ENCODE measurements at places on chromosomes 1 and 21.
A peak's percentile ranks its signal among the peaks of the same experiment; 100 is the strongest.

DNA sequence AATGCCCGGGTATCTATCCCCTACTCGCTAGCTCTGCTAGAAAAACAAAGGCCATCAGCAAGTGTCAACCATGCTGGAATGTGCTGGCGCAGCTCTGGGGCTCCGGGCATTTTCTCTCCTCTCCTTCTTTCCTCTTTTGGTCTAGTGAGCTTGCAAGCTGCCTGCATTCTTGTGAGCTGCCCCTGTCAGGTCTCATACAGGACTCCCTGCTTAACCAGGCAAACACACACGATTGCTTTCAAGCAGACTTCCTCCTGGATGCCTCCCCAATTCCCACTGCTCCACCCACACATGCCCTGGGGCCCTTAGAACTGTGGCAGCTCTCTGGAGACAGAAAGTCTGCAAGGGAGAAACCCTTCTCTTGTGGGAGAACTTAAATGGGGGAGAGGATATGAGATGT lies 35.7 kb upstream of the SUCO start:
- no peak overlapping the region for H3K27ac ChIP-seq
- H3K27me3 ChIP-seq: no peaks in the 10 kb centered on the region
- no peak for DNase-seq
- H3K4me3 ChIP-seq: no peak overlapping the region
- no peaks in the 10 kb centered on the region for H3K36me3 ChIP-seq

GRCh38 chr1:45470306-45470798 lies 20.6 kb downstream of the TESK2 start:
- DNase-seq: no peak
- H3K4me3 ChIP-seq: no peak overlapping the region
- H3K27me3 ChIP-seq: no peaks in the 10 kb centered on the region
- H3K4me1 ChIP-seq: no peaks in the 10 kb centered on the region
- no peak overlapping the region for H3K27ac ChIP-seq

DNA sequence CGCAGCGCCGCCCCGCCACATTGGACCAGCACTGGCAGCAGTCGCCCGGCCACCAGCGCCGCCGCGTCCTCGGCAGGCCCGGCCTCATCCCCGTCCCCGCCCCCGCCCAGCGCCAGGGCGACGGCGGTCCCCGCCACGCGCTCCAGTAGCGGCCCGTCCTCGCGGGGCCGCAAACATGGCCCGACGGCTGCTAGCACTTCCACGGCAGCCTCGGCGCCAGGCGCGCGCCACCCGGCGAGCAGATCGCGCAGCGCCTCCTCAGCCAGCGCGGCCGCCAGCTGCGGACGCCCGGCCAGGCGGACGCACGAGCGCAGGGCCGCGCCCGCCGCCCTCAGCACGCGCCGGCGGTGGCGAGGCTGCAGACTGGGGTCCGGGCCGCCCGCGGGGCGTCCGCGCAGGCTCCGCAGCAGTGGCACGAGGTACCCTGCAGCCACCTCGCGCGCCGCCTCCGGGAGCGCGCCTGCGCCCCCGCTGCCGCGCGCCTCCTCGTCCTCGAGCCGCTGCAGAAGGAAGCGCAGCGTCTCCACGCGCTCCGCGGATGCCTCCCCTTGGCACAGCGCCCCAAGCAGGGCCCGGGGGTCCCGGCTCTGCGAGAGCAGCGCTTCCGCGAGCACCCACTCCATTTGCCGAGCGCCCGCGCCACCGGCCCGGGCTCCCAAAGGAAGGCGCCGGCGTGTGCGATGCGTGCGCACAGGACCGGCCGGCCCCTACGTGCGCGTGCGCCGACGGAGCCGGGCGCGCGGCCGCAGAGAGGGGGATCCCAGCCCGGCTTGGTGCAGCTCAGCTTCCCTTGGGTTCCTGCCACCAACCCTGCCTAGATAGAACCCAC lies at the start of gene TARBP1:
Gene TARBP1 (minus strand): TSS at position 699 of the 829 bp plus-strand sequence. CDS start 76 bp downstream, at position 623.
- DNase-seq: no peak
- H3K4me3 ChIP-seq: peak within 1 kb of the TSS; percentile 64
- H3K27me3 ChIP-seq: no peaks in the 10 kb centered on the region
- H3K36me3 ChIP-seq: no peaks in the 10 kb centered on the region
- peak within 1 kb of the TSS; percentile 79 for H3K27ac ChIP-seq
- peaks cover 8% of the 10 kb centered on the region for H3K4me1 ChIP-seq

- H3K36me3 ChIP-seq: no peaks in the 10 kb centered on the region
- no peaks in the 10 kb centered on the region for H3K4me1 ChIP-seq
- no peaks in the 10 kb centered on the region for H3K27me3 ChIP-seq
- H3K4me3 ChIP-seq: no peak within 1 kb of the TSS
These were observed at the start of gene LCE3A for GRCh38 chr1:152622803-152623202. LCE3A (minus strand) TSS chr1:152623103; CDS start chr1:152623103, 0 bp downstream.

GRCh38 chr1:68321084-68321685 lies 88.9 kb upstream of the WLS start:
- H3K4me1 ChIP-seq: peaks cover 5% of the 10 kb centered on the region
- no peak for DNase-seq
- no peaks in the 10 kb centered on the region for H3K27me3 ChIP-seq

- DNase-seq: no peak
- H3K4me3 ChIP-seq: no peak overlapping the region
- H3K4me1 ChIP-seq: no peaks in the 10 kb centered on the region
- H3K27me3 ChIP-seq: no peaks in the 10 kb centered on the region
- no peaks in the 10 kb centered on the region for H3K36me3 ChIP-seq
These were observed 259.4 kb downstream of the BACH1 start for GRCh38 chr21:29557931-29558725.

- no peaks in the 10 kb centered on the region for H3K27me3 ChIP-seq
- peaks cover 12% of the 10 kb centered on the region for H3K4me1 ChIP-seq
- H3K4me3 ChIP-seq: no peak overlapping the region
These were observed 183.7 kb upstream of the LMO4 start for GRCh38 chr1:87144981-87145380.

DNA sequence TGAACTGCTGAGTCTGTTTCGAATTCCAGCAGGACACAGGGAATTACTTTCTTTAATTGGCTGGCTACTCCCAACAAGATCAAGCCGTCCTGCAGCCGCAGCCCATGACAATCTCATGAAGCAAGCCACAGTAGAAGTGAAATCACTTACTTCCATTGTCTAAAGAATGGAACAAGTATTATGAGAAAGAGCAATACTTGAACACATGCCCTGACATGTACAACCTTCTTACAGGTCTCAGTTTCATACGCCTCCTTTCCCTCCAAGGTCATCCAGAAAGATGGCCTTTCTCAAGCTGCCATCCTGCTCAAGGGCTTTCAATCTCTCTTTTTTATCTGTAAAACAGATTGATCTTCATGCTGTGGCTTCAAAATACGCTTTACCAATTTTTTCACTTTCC lies 85.1 kb downstream of the PCSK9 start:
- H3K27ac ChIP-seq: no peak overlapping the region
- H3K27me3 ChIP-seq: no peaks in the 10 kb centered on the region
- no peak for DNase-seq
- no peaks in the 10 kb centered on the region for H3K36me3 ChIP-seq
- H3K4me1 ChIP-seq: no peaks in the 10 kb centered on the region

DNA sequence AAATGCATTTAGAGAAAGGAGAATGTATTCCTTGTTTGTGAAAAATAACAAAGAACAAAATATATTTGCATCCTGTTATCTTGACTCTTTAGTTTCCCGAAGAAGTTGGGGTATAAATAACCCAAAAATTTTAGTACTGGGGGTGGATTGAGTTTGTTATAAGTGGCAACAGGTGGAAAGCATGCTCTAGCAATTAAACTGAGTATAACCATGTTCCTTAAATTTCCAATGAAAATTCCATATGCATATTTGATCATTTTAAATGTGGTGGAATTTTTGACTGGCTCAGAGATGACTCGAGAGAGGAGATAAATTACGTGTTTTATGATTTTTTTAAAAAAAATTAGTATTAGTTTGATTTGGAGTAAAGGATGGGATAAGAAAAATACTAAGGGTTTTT lies 348.9 kb downstream of the TGFB2 start:
- peaks cover 9% of the 10 kb centered on the region for H3K4me1 ChIP-seq
- H3K27me3 ChIP-seq: no peaks in the 10 kb centered on the region
- H3K27ac ChIP-seq: no peak overlapping the region
- H3K36me3 ChIP-seq: no peaks in the 10 kb centered on the region
- no peak for DNase-seq

GRCh38 chr1:211613108-211613947 lies 34.4 kb upstream of the SLC30A1 start:
- peaks cover 22% of the 10 kb centered on the region for H3K4me1 ChIP-seq
- no peak overlapping the region for H3K4me3 ChIP-seq
- no peak overlapping the region for H3K27ac ChIP-seq

DNA sequence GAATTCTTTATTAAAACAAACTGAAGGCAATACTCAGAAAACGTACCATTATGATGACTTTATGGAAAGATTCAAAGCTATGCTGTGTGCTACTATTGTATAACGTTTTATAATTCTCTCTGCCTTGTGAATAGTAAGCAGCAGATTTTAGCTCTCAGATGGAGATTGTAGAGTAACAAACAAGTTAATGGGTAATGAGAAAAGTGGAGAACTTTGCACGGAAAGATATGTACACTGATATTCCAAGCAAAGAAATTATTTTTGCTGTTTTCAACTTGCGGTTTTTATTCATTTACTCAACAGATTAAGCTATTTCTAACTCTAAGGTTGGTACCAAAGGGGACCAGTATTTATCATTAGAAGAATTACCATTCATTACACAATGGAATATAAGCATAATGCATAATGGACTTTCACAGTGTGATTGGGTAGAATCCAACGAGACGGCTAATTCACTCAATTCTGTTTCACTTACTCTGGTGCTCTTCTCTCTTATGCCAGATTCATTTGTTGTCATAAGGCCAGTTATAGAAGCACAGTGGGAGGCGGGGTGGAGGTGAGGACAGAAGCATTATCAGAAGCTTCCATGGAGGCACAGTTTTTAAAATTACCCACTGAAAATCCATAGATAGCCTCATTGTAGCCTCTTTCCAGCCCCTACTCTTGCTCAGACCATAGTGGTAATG lies 38.6 kb downstream of the ATP1B1 start:
- DNase-seq: no peak
- H3K4me1 ChIP-seq: no peaks in the 10 kb centered on the region
- H3K27ac ChIP-seq: no peak overlapping the region
- H3K27me3 ChIP-seq: no peaks in the 10 kb centered on the region
- no peaks in the 10 kb centered on the region for H3K36me3 ChIP-seq

DNA sequence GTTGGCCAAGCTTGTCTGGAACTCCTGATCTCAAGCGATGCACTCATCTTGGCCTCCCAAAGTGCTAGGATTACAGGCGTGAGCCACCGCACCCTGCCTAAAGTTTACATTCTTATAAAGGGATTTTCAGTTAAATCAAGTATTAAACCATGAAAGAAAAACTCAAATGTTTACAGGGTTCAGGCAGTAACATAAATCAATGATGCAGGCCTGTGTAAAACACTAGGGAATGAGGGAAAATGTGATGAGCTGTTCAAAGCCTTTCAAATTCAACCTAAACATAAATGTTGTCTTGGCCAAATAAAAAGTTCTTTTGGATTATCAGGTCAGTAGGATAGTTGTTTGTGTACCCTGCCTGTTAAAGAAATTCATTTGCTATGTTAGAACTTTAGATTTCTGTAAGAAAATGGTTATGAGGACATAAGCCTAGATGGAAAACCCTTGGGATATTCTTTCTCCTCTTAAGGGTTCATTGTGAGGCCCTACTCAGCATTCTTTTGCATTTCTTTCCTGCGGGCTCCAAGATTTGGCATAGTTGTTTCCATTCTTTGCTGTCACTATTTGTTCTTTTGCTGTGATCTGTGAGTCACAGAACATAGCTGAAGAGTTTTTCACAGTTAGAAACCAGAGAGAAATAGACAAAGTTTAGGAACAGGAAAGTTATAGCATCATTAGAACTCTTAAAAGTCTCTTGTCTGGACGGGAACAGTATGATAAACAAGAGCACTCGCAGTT lies 8.9 kb upstream of the ZRANB2 start:
- H3K27me3 ChIP-seq: no peaks in the 10 kb centered on the region
- no peak overlapping the region for H3K27ac ChIP-seq
- no peaks in the 10 kb centered on the region for H3K4me1 ChIP-seq
- no peaks in the 10 kb centered on the region for H3K36me3 ChIP-seq

DNA sequence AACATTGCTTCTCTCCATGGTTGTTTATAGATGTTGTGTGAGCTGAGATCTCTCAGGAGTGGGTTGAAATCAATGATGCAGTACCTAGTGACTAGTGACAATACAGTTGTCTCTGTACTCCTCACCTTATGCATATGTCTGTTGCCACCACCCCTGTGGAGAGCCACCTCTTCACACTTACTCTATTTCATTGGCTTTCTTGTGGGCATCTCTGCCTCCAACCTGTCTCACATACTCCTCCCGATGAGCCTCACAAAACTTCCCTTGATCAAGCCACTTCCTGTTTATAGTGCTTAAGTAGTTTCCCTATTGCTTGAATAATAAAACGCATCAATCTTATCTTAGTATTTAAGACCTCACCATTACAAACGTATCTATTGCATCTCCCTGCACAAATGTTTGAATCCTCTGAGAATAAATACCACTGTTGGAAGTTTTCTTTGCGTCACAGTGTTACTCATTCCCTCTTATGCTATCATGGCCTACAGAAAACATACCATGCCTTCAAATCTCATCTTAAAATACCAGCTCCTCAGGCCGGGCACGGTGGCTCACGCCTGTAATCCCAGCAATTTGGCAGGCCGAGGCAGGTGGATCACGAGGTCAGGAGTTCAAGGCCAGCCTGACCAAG lies 54.7 kb upstream of the GREM2 start:
- H3K4me3 ChIP-seq: no peak overlapping the region
- no peak overlapping the region for H3K27ac ChIP-seq
- H3K27me3 ChIP-seq: no peaks in the 10 kb centered on the region
- no peaks in the 10 kb centered on the region for H3K4me1 ChIP-seq

- H3K36me3 ChIP-seq: no peaks in the 10 kb centered on the region
- no peaks in the 10 kb centered on the region for H3K27me3 ChIP-seq
These were observed 243.2 kb upstream of the RAB4A start for GRCh38 chr1:229027622-229028182.

DNA sequence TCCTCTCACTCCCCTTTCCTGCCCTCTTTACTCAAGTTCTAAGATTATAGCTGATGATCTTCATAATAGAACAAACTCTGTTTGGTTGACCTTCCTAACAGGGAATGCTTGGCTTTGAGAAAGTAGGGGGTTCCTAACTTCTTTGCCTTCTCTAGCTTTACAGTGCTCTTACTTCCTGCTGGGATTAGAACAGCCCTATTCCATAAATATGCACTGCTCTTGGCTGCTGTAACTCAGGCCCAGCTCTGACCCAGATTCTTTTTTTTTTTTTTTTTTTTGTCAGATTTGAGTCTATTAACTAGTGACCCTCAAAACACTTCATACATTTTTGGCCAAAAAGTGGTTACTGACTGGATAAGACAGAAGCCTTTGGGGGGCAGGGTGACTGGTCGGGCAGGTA lies 39.4 kb upstream of the PIGV start:
- no peaks in the 10 kb centered on the region for H3K27me3 ChIP-seq
- H3K4me3 ChIP-seq: no peak overlapping the region
- H3K4me1 ChIP-seq: peaks cover 68% of the 10 kb centered on the region
- peaks cover 19% of the 10 kb centered on the region for H3K36me3 ChIP-seq
- no peak overlapping the region for H3K27ac ChIP-seq

- H3K4me3 ChIP-seq: no peak overlapping the region
- H3K4me1 ChIP-seq: peaks cover 25% of the 10 kb centered on the region
- H3K36me3 ChIP-seq: no peaks in the 10 kb centered on the region
These were observed 2.0 kb upstream of the INPP5B start for GRCh38 chr1:37948841-37949240.

GRCh38 chr1:43664369-43664768 lies 14.4 kb downstream of the KDM4A start:
- no peaks in the 10 kb centered on the region for H3K27me3 ChIP-seq
- no peak for DNase-seq
- H3K4me3 ChIP-seq: no peak overlapping the region
- peaks cover 7% of the 10 kb centered on the region for H3K4me1 ChIP-seq

- H3K27me3 ChIP-seq: no peaks in the 10 kb centered on the region
- peak overlapping the region; percentile 59 for H3K27ac ChIP-seq
- peaks cover 15% of the 10 kb centered on the region for H3K4me1 ChIP-seq
- no peak overlapping the region for H3K4me3 ChIP-seq
- no peak for DNase-seq
- no peaks in the 10 kb centered on the region for H3K36me3 ChIP-seq
These were observed 6.4 kb downstream of the CLCA2 start for GRCh38 chr1:86430376-86430775.

Measured in vagina (tissue), 2 donors.